ENCODE measurements at places on chromosomes 3 and 15. TPM values are rescaled to one million over a fixed set of nuclear protein-coding genes. Genes with fewer than 3 reads are reported as not detected.

The CCDC71 gene
- 18.8 TPM for total RNA-seq

The DUOXA1 gene
- not detected for total RNA-seq

The STRIT1 gene
- not detected for total RNA-seq

The SPINK8 gene
- total RNA-seq = not detected

The TXNRD3 gene
- 10.3 TPM for total RNA-seq

The PPP2R3A gene
- total RNA-seq = 24.1 TPM

The MCTP2 gene
- total RNA-seq = 0.56 TPM

The TAGLN3 gene
- 46.6 TPM for total RNA-seq

The GPR87 gene
- total RNA-seq = not detected

The ASB14 gene
- not detected for total RNA-seq

The DLEC1 gene
- 0.60 TPM for total RNA-seq

The PLOD2 gene
- total RNA-seq = 29.2 TPM

The STRC gene
- 1.7 TPM for total RNA-seq

The SETD5 gene
- total RNA-seq = 198 TPM

The IQCF5 gene
- total RNA-seq = not detected

The GUCA1C gene
- not detected for total RNA-seq

The VEPH1 gene
- total RNA-seq = 0.96 TPM

The SLC12A1 gene
- not detected for total RNA-seq

The SCN11A gene
- 0.81 TPM for total RNA-seq

The PRR20G gene
- total RNA-seq = not detected

The SLC51A gene
- total RNA-seq = not detected

The TMEM212 gene
- not detected for total RNA-seq

The ERICH6 gene
- not detected for total RNA-seq

The VIPR1 gene
- 1.4 TPM for total RNA-seq

The MAP6D1 gene
- 12.4 TPM for total RNA-seq

The GRAMD1C gene
- total RNA-seq = 10.7 TPM

The SERPINI2 gene
- total RNA-seq = not detected

The PDZRN3 gene
- total RNA-seq = 3.4 TPM

The MGA gene
- 50.1 TPM for total RNA-seq

The SAMMSON gene
- not detected for total RNA-seq

The IMPG2 gene
- 0.03 TPM for total RNA-seq

The RTP3 gene
- total RNA-seq = not detected

The APOD gene
- total RNA-seq = not detected

The CD200R1 gene
- not detected for total RNA-seq

Data from neural progenitor cell (in vitro differentiated cells).